Stimulated activated CD8-positive, alpha-beta memory T cell treated with anti-CD3 and anti-CD28 coated beads, Interleukin-4, amount 100 ng/mL, for 1 hour (primary cell): ENCODE measurements at places on chromosomes 6 and 20.

- no peak for DNase-seq
These were observed 119.8 kb downstream of the SGK1 start for GRCh38 chr6:134198093-134198492.

GRCh38 chr6:103862297-103862696 lies 997.4 kb downstream of the HACE1 start:
- DNase-seq = no peak

- DNase-seq = no peak
These were observed 39.4 kb upstream of the MAFB start for GRCh38 chr20:40728470-40728869.

- no peak for DNase-seq
These were observed 39.3 kb upstream of the DSN1 start for GRCh38 chr20:36812594-36813463.

GRCh38 chr6:18551228-18551627 lies 164.1 kb downstream of the RNF144B start:
- no peak for DNase-seq

GRCh38 chr6:145271577-145271976 lies 463.7 kb downstream of the EPM2A start:
- no peak for DNase-seq

DNA sequence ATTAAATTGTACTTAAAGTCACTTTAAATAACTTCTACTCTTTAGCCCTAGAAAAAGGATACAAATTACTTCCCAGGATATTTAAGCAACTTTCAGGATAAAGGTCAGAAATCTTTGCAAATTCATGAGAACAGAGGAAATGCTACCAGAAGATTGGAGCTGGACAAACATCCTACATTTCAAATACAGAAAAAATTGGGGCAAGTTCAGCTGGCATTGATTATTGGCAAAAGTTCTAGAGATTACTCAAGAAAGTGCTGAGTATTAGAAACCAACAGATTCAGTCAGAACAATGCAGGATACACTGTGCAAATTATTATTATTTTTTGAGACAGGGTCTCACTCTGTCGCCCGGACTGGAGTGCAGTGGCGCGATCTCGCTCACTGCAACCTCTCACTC lies 6.0 kb downstream of the SLC22A23 start:
- DNase-seq = no peak

DNA sequence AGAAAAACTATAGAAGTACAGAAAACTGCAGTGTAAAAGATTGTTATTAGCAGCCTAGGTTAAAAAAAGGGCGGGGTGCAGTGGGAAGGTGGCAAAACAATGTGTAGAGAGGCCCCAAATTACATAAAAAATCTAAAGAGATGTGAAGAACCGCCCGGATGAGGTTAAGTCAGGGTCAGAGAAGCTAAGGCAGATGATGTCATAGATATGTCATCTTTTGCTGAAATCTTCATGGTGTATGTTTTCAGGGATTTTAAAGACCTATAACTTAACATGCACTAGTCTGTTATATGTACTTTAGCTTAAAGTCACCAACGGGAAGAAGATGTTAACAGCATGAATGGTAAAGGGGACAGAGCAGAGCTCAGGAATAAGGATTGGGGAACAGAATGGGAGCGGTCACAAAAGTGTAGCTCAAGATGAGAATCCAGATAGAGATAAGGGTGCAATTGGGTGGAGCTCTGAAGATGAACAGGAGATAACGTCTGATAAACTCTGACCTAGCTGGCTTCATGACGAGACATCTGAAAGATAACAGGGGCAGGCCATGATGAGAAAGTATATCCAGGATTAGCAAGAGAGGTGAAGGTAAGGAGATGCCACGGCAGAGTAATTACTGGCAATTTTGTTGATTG lies 83.4 kb downstream of the TFAP2A start:
- no peak for DNase-seq

GRCh38 chr20:63296531-63297299 lies 3.7 kb downstream of the COL20A1 start:
- DNase-seq = no peak

- DNase-seq = no peak
These were observed 28.4 kb upstream of the SDHAF4 start for GRCh38 chr6:70538376-70538775.
